ENCODE measurements at places on chromosomes 13 and 19. TPM values are rescaled to one million over a fixed set of nuclear protein-coding genes. Genes with fewer than 3 reads are reported as not detected.

- no peaks in the 10 kb centered on the region for H3K4me1 ChIP-seq
- H3K27ac ChIP-seq = no peak overlapping the region
- H3K27me3 ChIP-seq = peaks cover 7% of the 10 kb centered on the region
- no peak for DNase-seq
- H3K4me3 ChIP-seq = no peak overlapping the region
Observed at GRCh38 chr19:34851277-34851804, 75.4 kb upstream of the ZNF30 start.

DNA sequence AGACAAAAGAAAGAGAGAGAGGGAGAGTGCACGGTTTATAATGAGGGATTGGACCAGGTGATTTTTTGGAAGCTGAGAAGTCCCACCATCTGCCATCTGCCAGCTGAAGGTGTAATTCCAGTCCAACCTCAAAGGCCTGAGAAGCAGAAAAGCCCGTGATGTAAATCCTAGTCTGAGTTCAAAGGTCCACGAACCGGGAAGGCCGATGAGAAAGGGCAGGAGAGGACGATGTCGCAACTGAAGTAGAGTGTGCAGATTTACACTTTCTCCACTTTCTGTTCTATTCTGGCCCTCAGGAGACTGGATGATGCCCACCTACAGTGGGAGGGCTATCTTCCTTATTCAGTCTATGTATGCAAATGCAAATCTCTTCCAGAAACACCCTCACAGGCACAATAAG lies 500.0 kb downstream of the DIAPH3 start:
- no peaks in the 10 kb centered on the region for H3K27me3 ChIP-seq
- H3K27ac ChIP-seq = no peak overlapping the region
- H3K4me3 ChIP-seq = no peak overlapping the region
- DNase-seq = no peak

The SPRED3 gene
- 3.8 TPM for total RNA-seq

The JUND gene
- 130 TPM for total RNA-seq

The C5AR2 gene
- total RNA-seq = 0.03 TPM

DNA sequence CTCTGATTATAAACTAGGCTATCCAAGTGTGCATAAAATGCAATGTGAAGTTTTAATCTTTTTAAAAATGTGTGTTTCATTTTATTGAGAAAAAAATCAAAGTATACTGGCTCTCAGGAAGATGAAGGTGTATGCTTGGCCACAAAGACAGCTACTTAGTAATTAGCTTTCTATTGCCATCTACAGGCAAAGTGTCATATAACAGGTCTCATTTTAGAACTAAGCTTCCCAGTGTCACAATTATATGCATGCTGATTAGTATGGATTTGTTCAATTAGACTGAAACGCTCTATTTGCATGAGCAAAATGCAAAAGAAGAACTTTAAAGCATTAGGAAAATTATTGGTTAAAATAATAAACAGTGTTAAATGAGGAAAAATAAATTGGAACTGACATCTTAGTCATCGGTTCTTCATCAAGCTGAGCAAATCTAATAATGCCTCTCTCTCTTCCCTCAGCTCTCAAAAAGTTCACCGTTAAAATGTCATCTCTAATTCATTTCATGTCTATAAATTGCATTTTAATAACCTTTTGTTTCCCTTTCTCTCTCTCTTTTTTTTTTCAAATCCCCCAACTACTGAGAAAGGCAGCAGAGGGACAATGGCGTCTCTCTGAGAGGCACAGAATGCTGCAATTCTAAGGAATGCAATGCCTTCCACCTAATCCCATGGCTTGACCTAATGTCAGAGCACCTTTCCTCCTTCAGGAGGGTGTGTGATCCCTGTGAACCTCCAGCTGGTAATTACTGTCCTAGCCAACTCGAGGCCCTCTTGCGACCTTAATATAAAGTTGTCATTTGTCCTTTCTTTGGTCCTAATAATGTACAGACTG lies 313.1 kb upstream of the MAB21L1 start:
- H3K4me1 ChIP-seq = no peaks in the 10 kb centered on the region
- no peak for DNase-seq
- no peaks in the 10 kb centered on the region for H3K27me3 ChIP-seq
- no peak overlapping the region for H3K27ac ChIP-seq
- no peak overlapping the region for H3K4me3 ChIP-seq

- peak overlapping the region; percentile 91 for H3K27ac ChIP-seq
- peaks cover 32% of the 10 kb centered on the region for H3K36me3 ChIP-seq
- peaks cover 14% of the 10 kb centered on the region for H3K4me1 ChIP-seq
- peak overlapping the region; percentile 89 for H3K4me3 ChIP-seq
- no peaks in the 10 kb centered on the region for H3K27me3 ChIP-seq
Observed at GRCh38 chr19:58304748-58305064, 471 bp upstream of the ERVK3-1 start.

GRCh38 chr13:62085337-62086229 lies 669.9 kb upstream of the PCDH20 start:
- no peak overlapping the region for H3K27ac ChIP-seq
- no peaks in the 10 kb centered on the region for H3K4me1 ChIP-seq
- H3K4me3 ChIP-seq = no peak overlapping the region
- H3K36me3 ChIP-seq = no peaks in the 10 kb centered on the region
- no peaks in the 10 kb centered on the region for H3K27me3 ChIP-seq
- no peak for DNase-seq

DNA sequence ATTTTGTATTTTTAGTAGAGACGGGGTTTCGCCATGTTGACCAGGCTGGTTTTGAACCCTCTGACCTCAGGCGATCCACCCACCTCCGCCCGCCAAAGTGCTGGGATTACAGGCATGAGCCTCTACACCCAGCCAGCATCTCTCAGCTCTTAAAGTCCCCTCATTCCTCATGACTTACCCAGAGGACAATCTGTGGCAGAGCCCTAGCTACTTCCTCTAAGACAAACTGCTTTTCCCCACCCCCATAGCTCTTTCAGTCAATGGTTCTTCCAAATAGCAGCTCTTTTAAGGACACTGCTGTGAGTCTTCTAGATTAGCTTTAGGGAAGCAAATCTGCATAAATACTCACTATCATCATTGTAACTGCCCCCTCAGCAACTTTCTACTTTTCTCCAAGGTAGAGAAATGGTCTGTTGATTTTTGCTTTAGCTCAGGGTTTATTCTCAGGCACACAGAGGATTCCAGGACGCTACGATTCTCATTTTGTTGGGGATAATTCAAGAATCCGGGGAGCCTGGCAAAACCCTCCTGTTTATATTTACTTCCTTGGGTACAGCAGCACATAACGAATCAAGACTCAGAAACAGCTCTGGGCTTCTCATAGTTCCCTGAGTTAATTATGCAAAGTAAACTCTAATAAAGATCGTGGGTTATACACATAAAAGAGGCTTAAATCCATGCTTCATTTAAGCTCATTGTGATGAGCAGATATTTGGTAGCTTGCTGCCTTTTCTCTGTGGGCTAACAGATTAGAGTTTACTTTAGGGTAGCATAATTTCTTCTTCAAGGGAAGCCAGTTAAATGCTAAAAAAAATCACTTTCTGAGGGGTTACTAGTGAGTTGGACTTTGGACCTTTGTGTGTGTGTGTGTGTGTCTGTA lies 357.4 kb downstream of the TDRD3 start:
- H3K36me3 ChIP-seq = no peaks in the 10 kb centered on the region
- no peak for DNase-seq
- H3K27me3 ChIP-seq = no peaks in the 10 kb centered on the region
- no peaks in the 10 kb centered on the region for H3K4me1 ChIP-seq

DNA sequence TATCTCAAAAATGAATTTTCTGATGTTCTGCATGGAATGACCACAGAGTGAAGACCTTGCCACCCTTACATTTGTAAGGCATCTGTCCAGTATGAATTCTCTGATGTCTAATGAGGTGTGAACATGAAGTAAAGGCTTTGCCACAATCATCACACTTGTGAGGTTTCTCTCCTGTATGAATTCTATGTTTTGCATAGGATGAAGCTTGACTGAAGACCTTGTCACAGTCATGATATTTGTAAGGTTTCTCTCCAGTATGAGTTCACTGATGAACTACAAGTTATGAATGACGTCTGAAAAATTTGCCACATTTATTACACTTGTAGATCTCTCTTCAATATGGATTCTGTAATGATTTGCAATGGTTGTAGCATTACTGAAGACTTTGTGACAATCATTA lies 13.3 kb downstream of the ZNF816 start:
- no peaks in the 10 kb centered on the region for H3K36me3 ChIP-seq
- no peaks in the 10 kb centered on the region for H3K4me1 ChIP-seq
- H3K4me3 ChIP-seq = no peak overlapping the region
- DNase-seq = no peak
- no peak overlapping the region for H3K27ac ChIP-seq
- H3K27me3 ChIP-seq = no peaks in the 10 kb centered on the region

- no peaks in the 10 kb centered on the region for H3K27me3 ChIP-seq
- H3K4me1 ChIP-seq = no peaks in the 10 kb centered on the region
- no peak overlapping the region for H3K27ac ChIP-seq
- H3K4me3 ChIP-seq = no peak overlapping the region
- no peak for DNase-seq
Observed at GRCh38 chr13:92136449-92137155, 738.2 kb downstream of the GPC5 start.

DNA sequence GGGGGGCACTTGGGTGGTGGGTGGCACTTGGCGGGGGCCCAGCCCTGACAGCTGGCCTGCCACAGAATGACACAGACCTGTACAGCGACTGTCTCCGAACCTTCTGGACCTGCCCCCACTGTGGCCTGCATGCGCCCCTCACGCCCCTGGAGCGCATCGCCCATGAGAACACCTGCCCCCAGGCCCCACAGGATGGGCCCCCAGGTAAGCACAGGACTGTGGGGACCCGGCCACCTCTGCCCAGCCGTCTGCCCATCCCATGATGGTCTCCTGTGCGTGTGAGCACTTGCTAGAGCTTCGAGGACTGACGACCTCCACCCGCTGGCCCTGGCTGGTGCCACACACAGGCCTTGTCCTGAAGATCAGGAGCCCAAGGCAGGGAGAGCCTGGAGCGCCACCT lies 32.0 kb downstream of the DHX34 start:
- no peaks in the 10 kb centered on the region for H3K36me3 ChIP-seq
- DNase-seq = no peak
- H3K4me1 ChIP-seq = no peaks in the 10 kb centered on the region
- no peak overlapping the region for H3K4me3 ChIP-seq

DNA sequence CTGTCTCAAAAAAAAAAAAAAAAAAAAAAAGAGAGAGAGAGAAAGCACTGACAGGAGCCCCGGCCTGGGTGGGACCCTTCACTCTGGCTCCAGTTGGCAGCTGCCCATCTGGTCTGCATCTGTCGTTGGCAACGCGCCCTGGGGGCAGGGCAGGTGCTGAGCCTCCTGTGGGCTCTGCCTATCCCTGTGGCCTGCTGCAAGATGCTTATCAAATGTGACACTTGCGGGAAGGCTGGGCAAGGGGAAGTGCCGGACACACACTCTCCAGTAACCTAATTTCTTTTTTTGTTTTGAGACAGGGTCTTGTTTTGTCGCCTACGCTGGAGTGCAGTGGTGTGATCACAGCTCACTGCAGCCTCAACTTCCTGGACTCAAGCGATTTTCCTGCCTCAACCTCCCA lies 10.7 kb upstream of the KPTN start:
- no peaks in the 10 kb centered on the region for H3K4me1 ChIP-seq
- no peaks in the 10 kb centered on the region for H3K27me3 ChIP-seq
- H3K4me3 ChIP-seq = no peak overlapping the region
- no peak overlapping the region for H3K27ac ChIP-seq

DNA sequence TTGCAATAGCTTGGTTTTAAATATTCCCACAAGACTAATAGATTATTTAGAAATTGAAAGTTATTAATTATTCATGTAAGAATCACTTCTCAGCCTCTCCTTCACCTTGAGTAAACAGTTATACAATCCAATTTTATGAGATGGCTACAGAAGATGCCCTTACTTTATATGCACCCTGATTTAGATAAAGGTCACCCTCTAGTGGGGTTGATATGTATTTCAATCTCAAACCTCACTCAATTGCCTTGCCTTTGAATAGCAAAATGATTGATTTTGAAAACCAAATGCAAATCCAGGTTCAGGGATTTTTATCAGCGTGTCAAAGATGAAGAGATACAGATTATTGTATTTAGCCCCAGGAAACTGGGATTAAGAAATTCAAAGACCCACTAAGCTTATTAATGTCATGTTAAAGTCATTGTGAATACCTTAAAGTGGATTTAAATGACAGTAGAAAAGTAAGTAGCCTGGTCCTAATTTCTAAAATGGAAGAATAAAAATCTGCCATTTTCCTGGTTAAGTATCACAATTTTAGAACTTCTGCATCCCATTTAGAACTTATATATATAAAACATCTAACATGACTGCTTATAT lies 305.1 kb downstream of the ITGBL1 start:
- H3K4me1 ChIP-seq = no peaks in the 10 kb centered on the region
- H3K27me3 ChIP-seq = no peaks in the 10 kb centered on the region
- H3K4me3 ChIP-seq = no peak overlapping the region
- no peaks in the 10 kb centered on the region for H3K36me3 ChIP-seq

The ZNF844 gene
- 8.6 TPM for total RNA-seq

DNA sequence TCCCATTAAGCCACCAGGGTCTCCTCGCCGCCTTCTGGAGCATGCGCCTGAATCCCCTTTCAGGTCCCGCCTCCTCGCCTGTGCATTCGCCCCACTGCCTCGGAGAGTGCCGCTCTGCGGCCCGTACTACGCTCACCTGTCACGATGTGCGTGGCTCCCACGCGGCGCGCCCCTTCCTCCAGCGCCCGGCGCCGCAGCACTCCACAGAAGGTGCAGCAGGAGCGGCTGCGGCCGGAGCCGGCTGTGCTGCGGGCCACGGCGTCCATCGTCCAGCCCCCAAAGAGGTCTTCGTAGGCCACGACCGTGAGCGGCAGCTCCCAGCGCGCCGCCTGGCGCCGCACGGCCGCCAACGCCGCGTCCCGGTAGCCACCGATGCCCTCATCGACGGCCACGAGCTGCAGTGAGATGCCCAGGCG lies 4.3 kb downstream of the CTU1 start:
- DNase-seq = no peak
- H3K4me3 ChIP-seq = no peak overlapping the region
- no peaks in the 10 kb centered on the region for H3K36me3 ChIP-seq
- no peak overlapping the region for H3K27ac ChIP-seq
- no peaks in the 10 kb centered on the region for H3K27me3 ChIP-seq

The TMPRSS9 gene
- total RNA-seq = 0.23 TPM

DNA sequence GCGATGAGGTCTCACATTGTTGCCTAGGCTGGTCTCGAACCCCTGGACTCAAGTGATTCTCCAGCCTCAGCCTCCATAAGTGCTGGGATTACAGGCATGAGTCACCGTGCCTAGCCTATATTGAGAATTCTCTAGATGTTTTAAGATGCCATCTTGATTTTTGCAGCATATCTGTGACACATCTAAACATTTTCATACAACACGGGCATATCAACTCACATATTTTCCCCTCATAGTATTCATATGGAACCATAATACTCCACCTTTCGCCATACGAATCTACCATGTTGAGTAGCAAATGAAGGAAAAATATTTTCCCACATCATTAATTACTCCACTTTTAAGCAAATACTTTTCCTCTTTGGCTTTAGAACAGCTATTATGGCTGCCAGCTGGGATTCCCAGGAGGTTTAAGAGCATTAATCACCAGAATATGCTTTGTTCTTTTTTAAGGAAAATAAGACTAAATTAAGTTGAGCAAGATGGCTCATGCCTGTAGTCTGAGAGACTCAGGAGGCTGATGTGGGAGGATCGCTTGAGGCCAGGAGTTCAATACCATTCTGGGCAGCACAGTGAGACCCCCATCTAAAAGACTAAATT lies 56.9 kb upstream of the GTF2F2 start:
- no peak overlapping the region for H3K4me3 ChIP-seq
- DNase-seq = no peak
- no peaks in the 10 kb centered on the region for H3K4me1 ChIP-seq
- no peaks in the 10 kb centered on the region for H3K27me3 ChIP-seq

The GRIN2D gene
- 6.2 TPM for total RNA-seq
